Purkinje cell (primary cell): ENCODE measurements at places on chromosomes 13 and 19. TPM values are rescaled to one million over a fixed set of nuclear protein-coding genes. Genes with fewer than 3 reads are reported as not detected.

CYP4F12 gene
- polyA plus RNA-seq, result not detected in 2 replicates

CD22 gene
- polyA plus RNA-seq, result 0.28 TPM in 1 of 2 replicates, not detected in the other

ZNF571 gene
- polyA plus RNA-seq, result 5.0 and 5.7 TPM in 2 replicates

LSR gene
- polyA plus RNA-seq, result not detected in 2 replicates

FRY gene
- polyA plus RNA-seq, result 59.7 and 67.9 TPM in 2 replicates

HIF3A gene
- 0.09 and 0.31 TPM in 2 replicates for polyA plus RNA-seq

FNDC3A gene
- polyA plus RNA-seq, result 19.7 and 22.4 TPM in 2 replicates

SLC10A2 gene
- not detected in 2 replicates for polyA plus RNA-seq

ZNF100 gene
- 2.5 and 3.7 TPM in 2 replicates for polyA plus RNA-seq

PDX1 gene
- not detected in 2 replicates for polyA plus RNA-seq

LHB gene
- polyA plus RNA-seq, result not detected in 2 replicates

SBK3 gene
- not detected in 2 replicates for polyA plus RNA-seq

IRGC gene
- polyA plus RNA-seq, result not detected in 2 replicates

NMRK2 gene
- not detected in 2 replicates for polyA plus RNA-seq

KCNK6 gene
- not detected in 2 replicates for polyA plus RNA-seq

KRTDAP gene
- 0.58 and 1.7 TPM in 2 replicates for polyA plus RNA-seq

ZIC2 gene
- polyA plus RNA-seq, result 12.1 and 16.0 TPM in 2 replicates

DMWD gene
- 5.3 and 6.8 TPM in 2 replicates for polyA plus RNA-seq

ZNF529 gene
- polyA plus RNA-seq, result 11.8 and 17.0 TPM in 2 replicates

SYNE4 gene
- 3.4 and 4.6 TPM in 2 replicates for polyA plus RNA-seq

ZNF625 gene
- 4.5 and 9.4 TPM in 2 replicates for polyA plus RNA-seq

TNFSF9 gene
- 0.14 and 1.9 TPM in 2 replicates for polyA plus RNA-seq

OVOL3 gene
- not detected in 2 replicates for polyA plus RNA-seq

LRRC25 gene
- polyA plus RNA-seq, result not detected in 2 replicates

MTMR6 gene
- polyA plus RNA-seq, result 27.0 and 30.4 TPM in 2 replicates

ALG11 gene
- polyA plus RNA-seq, result 24.2 and 31.6 TPM in 2 replicates

TMIGD2 gene
- polyA plus RNA-seq, result not detected in 2 replicates

ZNF324B gene
- polyA plus RNA-seq, result 0.07 TPM in 1 of 2 replicates, not detected in the other

KLK3 gene
- polyA plus RNA-seq, result not detected in 2 replicates

SSBP4 gene
- 2.9 and 4.5 TPM in 2 replicates for polyA plus RNA-seq

OR7D2 gene
- not detected in 2 replicates for polyA plus RNA-seq

PEAK3 gene
- not detected in 2 replicates for polyA plus RNA-seq

MBNL2 gene
- 151 and 153 TPM in 2 replicates for polyA plus RNA-seq

NCR1 gene
- polyA plus RNA-seq, result not detected in 2 replicates

GADD45B gene
- 0.35 TPM in 2 replicates for polyA plus RNA-seq

ATXN8OS gene
- 15.0 and 25.1 TPM in 2 replicates for polyA plus RNA-seq

KLK6 gene
- 2.6 and 2.8 TPM in 2 replicates for polyA plus RNA-seq

FBN3 gene
- polyA plus RNA-seq, result not detected in 2 replicates
